ENCODE measurements at places on chromosomes 3 and 15. TPM values are rescaled to one million over a fixed set of nuclear protein-coding genes. Genes with fewer than 3 reads are reported as not detected.

Gene KAT2B
- 11.4 TPM for total RNA-seq

Gene ISLR
- 0.08 TPM for total RNA-seq

Gene PLCH1
- total RNA-seq = 0.29 TPM

Gene SKOR1
- total RNA-seq = 1.1 TPM

Gene TCF12
- 217 TPM for total RNA-seq

Gene SERPINI2
- total RNA-seq = not detected

Gene SGO1
- total RNA-seq = 12.1 TPM

Gene LDHAL6B
- total RNA-seq = not detected

Gene DOCK3
- total RNA-seq = 0.21 TPM

Gene COL7A1
- 21.1 TPM for total RNA-seq

Gene ROPN1
- total RNA-seq = 3.0 TPM

Gene EPHB1
- total RNA-seq = 1.6 TPM

Gene NANOGP8
- 0.64 TPM for total RNA-seq

Gene CASR
- total RNA-seq = not detected

Gene PTH1R
- 0.23 TPM for total RNA-seq

Gene SEMA3F
- total RNA-seq = 10.4 TPM

Gene SQOR
- total RNA-seq = 2.3 TPM

Gene FEZF2
- not detected for total RNA-seq

Gene RPS27L
- 118 TPM for total RNA-seq

Gene STAC
- total RNA-seq = 7.3 TPM

Gene GABRR3
- total RNA-seq = not detected

Gene ITGA11
- 1.2 TPM for total RNA-seq

Gene NFKBIZ
- 52.5 TPM for total RNA-seq

Gene FES
- 0.85 TPM for total RNA-seq

Gene HYAL2
- total RNA-seq = 41.5 TPM

Gene C3orf70
- 1.9 TPM for total RNA-seq

Gene KNL1
- total RNA-seq = 26.9 TPM

Gene CACNA2D2
- not detected for total RNA-seq

Gene TBC1D2B
- total RNA-seq = 11.6 TPM

Gene ZNF662
- not detected for total RNA-seq

Gene TJP1
- total RNA-seq = 35.1 TPM

Gene ASB14
- not detected for total RNA-seq

Gene RTP3
- 0.08 TPM for total RNA-seq

Gene GBE1
- 23.1 TPM for total RNA-seq

Gene MAGI1
- total RNA-seq = 15.6 TPM

Gene SPINK8
- total RNA-seq = not detected

Gene KCNAB1
- total RNA-seq = 0.41 TPM

Gene IGSF11
- total RNA-seq = 0.11 TPM

Gene GABRA5
- 3.2 TPM for total RNA-seq

Gene XCR1
- not detected for total RNA-seq

Gene ESYT3
- 0.38 TPM for total RNA-seq
